HT1080 (cell line): ENCODE measurements at places on chromosomes 6 and 20. TPM values are rescaled to one million over a fixed set of nuclear protein-coding genes. Genes with fewer than 3 reads are reported as not detected.

HUS1B gene
- total RNA-seq: 0.63 and 1.5 TPM in 2 replicates

COL9A3 gene
- 0.08 and 0.84 TPM in 2 replicates for total RNA-seq

SLC35B2 gene
- 123 and 127 TPM in 2 replicates for total RNA-seq

PRL gene
- not detected in 2 replicates for total RNA-seq

SPATS1 gene
- not detected in 2 replicates for total RNA-seq

LAMP5 gene
- total RNA-seq: not detected in 2 replicates

ENPP1 gene
- total RNA-seq: 17.9 and 24.7 TPM in 2 replicates

SRSF12 gene
- not detected in 2 replicates for total RNA-seq

SSTR4 gene
- total RNA-seq: not detected in 2 replicates

GRM1 gene
- 0.03 TPM in 1 of 2 replicates, not detected in the other for total RNA-seq

BTNL2 gene
- not detected in 2 replicates for total RNA-seq

KIF6 gene
- total RNA-seq: 0.33 and 2.9 TPM in 2 replicates

SLC17A9 gene
- not detected in 2 replicates for total RNA-seq

C20orf96 gene
- 0.23 and 0.50 TPM in 2 replicates for total RNA-seq

ADGRB3 gene
- 0.10 and 0.24 TPM in 2 replicates for total RNA-seq

ADAM33 gene
- total RNA-seq: not detected in 2 replicates

MLIP gene
- total RNA-seq: not detected in 2 replicates

YIPF3 gene
- total RNA-seq: 94.2 and 100 TPM in 2 replicates

TAGAP gene
- total RNA-seq: not detected in 2 replicates

LPA gene
- not detected in 2 replicates for total RNA-seq

TFAP2D gene
- not detected in 2 replicates for total RNA-seq

MAS1 gene
- total RNA-seq: not detected in 2 replicates

CD93 gene
- 0.03 and 0.20 TPM in 2 replicates for total RNA-seq

OPRM1 gene
- total RNA-seq: not detected in 2 replicates

KIFC1 gene
- total RNA-seq: 80.5 and 105 TPM in 2 replicates

TOX2 gene
- 3.5 and 8.3 TPM in 2 replicates for total RNA-seq

TCF15 gene
- not detected in 2 replicates for total RNA-seq

FAM83C gene
- total RNA-seq: not detected in 2 replicates

BPIFB1 gene
- total RNA-seq: not detected in 2 replicates

HSD17B8 gene
- 5.3 and 5.6 TPM in 2 replicates for total RNA-seq

LY6G6F gene
- not detected in 2 replicates for total RNA-seq

GGTLC1 gene
- total RNA-seq: not detected in 2 replicates

TMEM244 gene
- total RNA-seq: not detected in 2 replicates

COL21A1 gene
- total RNA-seq: 0.08 and 0.10 TPM in 2 replicates

OR2B6 gene
- total RNA-seq: not detected in 2 replicates

AVP gene
- total RNA-seq: not detected in 2 replicates

PHACTR3 gene
- total RNA-seq: not detected in 2 replicates

HTR1B gene
- total RNA-seq: not detected in 2 replicates

CYP21A2 gene
- total RNA-seq: not detected in 2 replicates
